ENCODE measurements at places on chromosomes 4 and X.
A peak's percentile ranks its signal among the peaks of the same experiment; 100 is the strongest.

GRCh38 chr4:125765941-125766340, 451.2 kb downstream of the FAT4 start:
- no peak for DNase-seq

- no peak for DNase-seq
Measured at GRCh38 chrX:78384486-78384885, 57.1 kb upstream of the CYSLTR1 start.

DNA sequence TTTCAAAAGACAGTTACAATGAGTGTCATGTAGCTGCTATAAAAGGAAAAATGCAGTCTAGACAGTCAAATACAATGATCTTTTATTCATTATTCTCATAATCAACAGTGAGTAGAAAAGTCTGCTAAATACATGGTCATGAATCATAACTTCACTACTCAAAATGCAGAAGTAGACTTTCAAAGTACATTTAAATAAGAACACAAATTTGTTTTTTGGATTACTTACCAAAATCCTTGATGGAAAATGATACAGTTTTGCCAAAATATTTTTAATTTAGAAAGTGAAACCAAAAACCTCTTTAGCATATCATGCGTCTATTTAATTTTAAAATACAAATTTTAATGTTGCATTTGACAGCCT, 4.9 kb downstream of the ACSL4 start:
- DNase-seq: no peak

DNA sequence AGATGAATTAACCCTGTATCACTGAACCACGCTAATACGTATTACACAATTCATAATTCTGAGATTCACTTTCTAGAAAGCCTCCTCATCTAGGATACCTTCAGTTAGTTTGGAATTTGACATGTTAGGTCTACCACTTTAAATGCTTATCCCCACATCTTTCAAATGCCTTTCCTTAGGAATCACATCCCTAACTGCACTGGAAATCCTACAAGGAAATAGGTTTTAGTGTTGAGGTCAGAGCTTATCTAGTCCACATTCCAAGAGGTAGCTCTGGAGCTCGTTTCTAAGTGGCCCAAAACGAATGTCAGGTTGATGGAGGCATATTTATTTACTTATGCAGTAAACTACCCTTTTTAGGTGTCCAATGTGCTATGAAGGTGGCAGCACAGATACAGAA, 18.0 kb downstream of the PDHA1 start:
- no peak for DNase-seq

GRCh38 chr4:184732126-184732525, 1.8 kb downstream of the CENPU start:
- DNase-seq: no peak

DNA sequence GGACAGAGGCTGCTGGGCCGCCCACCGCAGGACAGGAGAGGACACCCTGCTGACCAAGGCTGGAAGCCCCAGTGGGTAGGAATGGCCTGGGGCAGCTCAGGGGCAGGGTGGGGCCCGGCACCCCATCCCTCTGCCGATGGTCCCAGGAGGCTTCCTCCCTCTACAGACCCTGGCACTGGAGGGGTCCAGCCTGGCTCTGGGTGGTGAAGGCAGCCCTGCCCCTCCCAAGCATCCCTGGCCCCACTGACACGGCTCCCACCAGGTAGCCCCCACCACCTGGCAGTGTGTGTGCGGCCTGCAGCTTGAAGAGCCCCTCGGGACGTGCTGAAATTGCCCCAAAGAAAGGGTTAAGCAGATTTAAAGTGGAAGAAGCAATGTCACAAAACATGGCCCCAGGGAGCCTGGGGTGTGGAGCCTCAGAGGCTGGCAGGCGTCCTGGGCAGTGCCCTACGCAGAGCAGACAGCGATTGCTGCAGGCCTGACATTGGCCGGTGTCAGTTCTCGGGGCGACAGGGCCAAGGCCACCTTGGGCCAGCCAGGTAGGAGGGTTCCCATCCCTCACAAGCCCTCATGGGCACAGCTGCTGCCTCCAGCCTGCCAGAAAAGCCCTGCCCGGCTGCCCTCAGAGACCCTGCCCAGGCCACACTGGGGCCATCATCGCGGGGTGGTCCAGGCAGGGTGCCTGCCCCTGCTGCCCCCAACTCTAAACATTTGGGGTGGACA, 80.5 kb downstream of the FAM53A start:
- DNase-seq: no peak

DNA sequence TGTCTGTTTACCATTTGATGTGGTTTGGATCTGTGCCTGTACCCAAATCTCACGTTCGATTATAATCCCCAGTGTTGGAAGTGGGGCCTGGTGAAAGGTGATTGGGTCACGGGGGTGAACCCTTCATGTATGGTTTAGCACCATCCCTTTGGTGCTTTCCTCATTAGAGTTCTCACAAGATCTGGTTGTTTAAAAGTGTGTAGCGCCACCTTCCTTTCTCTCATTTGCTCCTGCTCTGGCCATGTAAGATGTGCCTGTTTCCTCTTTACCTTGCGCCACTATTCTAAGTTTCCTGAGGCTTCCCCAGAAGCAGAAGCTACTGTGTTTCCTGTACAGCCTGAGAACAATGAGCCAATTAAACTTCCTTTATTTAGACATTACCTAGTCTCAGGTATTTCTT, 610.7 kb upstream of the ADGRL3 start:
- DNase-seq: no peak

- DNase-seq: no peak
Measured at GRCh38 chr4:10161840-10162239, 45.2 kb upstream of the WDR1 start.

GRCh38 chr4:7877176-7877575, 62.5 kb downstream of the AFAP1 start:
- DNase-seq: no peak

DNA sequence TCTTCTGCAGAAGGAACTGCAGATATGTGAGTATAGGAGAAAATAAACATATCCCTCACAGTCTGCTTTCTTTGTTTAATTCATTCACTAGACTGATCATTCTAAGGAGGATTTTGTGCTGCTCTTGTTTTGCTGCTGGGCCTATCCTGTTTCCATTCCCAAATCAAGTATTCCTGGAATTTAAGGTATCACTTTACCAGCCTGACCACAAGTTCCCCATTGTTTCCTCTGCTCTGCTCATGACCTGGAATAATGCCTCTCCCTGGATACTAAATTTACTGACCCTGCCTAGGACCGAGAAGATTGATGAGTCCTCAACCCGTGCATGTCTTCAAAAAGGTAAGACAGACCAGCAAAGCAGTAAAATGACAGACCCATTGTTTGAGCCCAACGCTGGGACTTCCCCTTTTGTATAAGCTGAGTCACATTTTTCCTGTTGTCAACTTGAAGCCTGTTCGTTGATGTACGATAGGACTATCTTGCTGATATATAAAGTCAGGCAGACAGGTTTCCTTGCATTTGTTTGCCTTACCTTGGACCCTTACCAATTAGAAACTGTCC, 85.5 kb upstream of the TET2 start:
- DNase-seq: no peak

GRCh38 chrX:100874325-100874724, at the start of gene NOX1:
TSS of gene NOX1 (minus strand) at chrX:100874359. CDS start at chrX:100874139, 220 bp downstream.
- no peak for DNase-seq

DNA sequence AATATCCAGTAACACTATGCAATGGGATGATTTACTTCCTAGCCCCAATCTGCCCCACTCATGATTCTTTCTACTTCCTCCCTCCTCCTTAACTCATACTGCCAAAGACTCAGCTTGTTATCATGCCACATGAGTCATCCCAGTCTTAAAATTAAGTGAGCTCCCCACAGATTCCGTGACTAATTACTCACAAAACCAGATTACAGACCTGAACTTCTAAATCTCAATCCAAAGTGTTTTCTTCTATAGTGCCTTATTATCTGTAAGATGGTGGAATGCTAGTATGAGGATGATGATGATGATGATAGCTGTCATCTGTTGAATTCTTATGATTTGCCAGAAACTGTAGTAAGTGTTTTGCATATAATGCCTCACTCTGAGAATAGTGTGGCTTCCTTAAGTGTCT, 27.7 kb upstream of the GPC3 start:
- peak; percentile 28 for DNase-seq

GRCh38 chr4:144578681-144579080, 67.3 kb upstream of the HHIP start:
- no peak for DNase-seq

DNA sequence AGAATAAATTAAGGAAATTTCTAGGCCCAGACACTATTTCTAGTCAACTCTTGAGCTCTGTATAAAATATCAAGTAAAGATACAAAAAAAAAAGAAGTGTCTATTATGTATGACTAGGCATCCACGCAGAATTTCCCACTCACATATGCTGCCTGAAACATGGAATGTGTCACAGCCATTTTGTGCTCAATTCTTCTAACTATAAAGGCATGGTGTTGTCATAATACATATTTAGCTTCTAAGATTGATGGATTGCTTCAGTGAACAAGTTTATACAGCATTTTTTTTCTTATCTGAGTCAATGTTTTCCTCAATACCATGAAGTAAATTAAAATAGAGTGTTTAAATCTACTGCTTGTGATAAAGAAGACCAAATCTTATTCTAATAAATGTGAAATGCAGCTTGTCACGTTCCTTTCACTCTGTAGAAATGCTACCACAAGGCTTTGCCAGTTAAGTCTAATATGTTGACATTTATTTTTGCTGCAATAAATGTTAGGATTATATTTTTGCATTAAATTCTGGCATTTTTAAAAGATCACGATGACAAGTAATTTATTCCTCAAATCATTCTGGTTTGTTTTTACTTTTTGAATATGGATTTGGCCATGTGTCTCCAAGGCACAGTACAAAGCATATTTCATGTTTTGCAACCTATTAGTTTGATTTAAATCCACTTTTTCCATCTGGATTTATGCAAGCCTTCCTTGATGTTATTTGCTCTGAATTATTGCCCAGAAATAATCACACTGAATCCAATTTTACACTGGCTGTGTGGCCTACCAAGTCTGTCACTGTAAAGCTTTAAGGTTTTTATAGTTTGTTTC, 1829.0 kb upstream of the PCDH7 start:
- DNase-seq: no peak

- no peak for DNase-seq
Measured at GRCh38 chr4:48180234-48180633, 46.2 kb upstream of the TXK start.

DNA sequence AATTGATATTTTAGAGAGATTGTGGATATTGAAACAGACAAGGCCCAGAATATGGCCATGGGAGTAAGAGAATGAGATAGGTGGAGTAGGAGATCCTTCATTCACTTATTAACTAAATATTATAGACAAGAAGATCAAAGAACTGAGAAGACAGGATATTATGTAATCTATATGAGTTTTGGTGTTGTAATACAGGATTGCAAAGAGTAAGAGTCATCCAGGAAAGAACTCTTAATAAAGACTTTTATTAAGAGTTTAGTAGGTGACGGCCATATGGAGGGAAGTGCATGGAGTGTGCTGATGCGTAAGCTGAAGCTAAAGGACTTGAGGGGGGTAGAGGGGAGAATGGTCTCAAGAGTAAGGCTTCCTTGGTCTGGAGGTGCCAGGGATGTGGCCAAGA, 153.7 kb downstream of the VEGFC start:
- DNase-seq: no peak

- DNase-seq: no peak
Measured at GRCh38 chr4:184400375-184400870, 73.9 kb downstream of the IRF2 start.

- DNase-seq: no peak
Measured at GRCh38 chr4:141548791-141549190, 87.6 kb upstream of the IL15 start.

DNA sequence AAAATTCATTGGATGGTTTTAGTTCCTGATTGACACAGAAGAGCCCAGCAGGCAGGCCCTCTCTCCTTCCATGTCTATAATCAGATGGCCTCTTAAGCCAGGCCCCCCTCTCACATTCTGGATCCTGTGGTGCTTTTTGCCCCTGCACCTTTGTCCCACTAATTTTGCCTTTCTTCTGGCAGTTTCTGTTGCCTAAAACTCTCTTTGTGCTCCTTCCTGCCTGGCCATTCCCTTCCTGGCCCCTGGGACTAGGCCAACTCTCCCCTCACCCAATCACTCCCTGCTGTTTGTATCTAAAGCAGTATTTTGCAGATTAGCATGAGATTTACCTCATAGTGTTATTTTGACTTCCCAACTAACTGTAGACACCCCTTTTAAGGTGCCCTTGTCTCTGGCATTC, 42.7 kb upstream of the DDX3X start:
- no peak for DNase-seq

- no peak for DNase-seq
Measured at GRCh38 chr4:14262221-14262620, 634.7 kb upstream of the BOD1L1 start.

DNA sequence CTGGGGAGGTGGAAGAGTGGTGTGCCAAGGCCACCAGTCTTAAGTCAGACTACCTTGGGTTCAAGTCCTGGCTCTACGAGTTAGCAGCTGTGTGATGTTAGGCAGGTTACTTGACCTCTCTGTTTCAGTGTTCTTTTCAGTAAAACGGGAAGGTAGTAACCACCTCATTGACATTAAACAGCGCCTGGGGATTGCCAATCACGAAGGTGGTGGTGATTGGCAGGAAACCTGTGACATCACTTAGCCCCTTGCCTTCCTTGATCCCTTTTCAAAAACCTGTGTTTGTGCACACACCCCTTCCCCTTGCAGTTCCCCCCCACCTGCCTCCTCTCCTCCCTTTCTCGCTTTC, 7.6 kb downstream of the KLF3 start:
- no peak for DNase-seq

DNA sequence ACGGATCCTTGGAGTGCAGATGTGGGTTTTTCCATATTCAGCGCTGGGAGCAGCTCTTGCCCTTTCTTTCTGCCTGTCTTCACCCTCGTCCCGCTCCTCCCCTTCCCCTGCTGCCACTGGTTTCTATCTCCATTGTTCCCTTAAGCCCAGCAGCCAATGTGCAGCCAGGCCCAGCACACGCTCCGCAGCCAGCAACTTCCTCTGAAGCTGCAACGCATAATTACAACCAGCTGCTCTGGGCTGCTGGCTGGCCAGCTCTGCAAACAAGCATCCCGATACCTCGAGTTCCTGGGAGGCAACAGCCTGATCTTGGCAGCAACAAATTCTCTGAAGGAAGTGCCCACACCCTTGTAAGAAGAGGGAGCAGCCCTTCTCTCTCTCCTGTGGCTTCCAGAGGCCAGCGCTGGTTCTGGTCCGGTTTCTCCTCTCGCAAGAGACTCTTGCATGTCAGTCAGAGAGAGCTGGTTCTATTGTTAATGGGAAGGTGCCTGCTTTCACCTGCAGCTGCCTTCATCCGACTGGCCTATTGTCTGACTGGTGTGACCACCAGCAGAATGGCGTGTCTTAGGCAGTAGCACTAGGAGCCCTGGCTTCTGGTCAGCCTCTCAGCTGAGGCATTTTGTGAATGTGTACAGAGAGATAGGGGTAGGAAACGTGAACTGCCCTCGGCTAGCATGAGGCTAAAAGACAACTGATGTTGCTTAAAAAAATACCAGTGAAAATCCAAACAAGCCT, 83.8 kb upstream of the MAML3 start:
- peak; percentile 86 for DNase-seq

DNA sequence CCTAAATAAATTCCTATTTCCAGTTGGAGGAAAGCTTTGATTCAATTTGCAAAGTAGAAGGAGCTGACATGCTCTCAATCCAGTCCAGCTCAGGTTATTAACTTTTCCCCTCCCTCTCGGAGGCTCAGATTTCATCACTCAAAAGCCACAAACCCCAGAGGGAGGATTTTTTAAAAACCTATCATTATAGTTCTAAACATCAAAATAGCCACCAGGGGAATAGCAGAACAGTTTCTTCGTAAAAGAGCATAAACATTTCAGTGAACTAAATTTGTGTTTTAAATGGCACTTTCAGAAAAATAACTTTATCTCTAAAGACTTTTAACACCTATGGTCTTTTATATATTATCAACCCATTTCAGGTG, 8.8 kb downstream of the GPRIN3 start:
- DNase-seq: no peak
